ENCODE measurements at places on chromosomes 5 and 9.

GRCh38 chr9:20754556-20754955 is 70.5 kb downstream of the FOCAD start:
- DNase-seq, result no peak

- no peak for DNase-seq
Observed at GRCh38 chr9:1738511-1739100, 276.5 kb upstream of the SMARCA2 start.

GRCh38 chr9:2351324-2351723 is 270.3 kb upstream of the VLDLR start:
- no peak for DNase-seq

DNA sequence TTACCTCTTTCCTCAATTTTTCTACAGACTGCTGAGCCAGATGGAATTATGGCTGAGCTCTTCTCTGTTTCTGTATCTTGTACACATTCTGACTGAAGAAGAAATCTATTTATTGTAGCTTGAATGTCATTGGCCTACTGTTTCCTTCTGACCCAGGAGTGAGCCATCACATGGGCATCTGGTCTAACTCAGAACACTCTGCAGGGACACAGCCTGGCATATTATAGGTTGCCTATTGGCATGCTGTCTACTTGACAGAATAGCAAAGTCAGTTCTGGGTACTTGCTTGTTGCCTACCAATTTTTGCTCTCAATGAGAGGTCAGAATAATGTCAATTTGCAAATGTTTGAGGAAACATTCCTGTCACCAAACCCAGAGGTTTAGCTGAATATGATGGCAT is 7.3 kb downstream of the PCDHAC2 start:
- no peak for DNase-seq

DNA sequence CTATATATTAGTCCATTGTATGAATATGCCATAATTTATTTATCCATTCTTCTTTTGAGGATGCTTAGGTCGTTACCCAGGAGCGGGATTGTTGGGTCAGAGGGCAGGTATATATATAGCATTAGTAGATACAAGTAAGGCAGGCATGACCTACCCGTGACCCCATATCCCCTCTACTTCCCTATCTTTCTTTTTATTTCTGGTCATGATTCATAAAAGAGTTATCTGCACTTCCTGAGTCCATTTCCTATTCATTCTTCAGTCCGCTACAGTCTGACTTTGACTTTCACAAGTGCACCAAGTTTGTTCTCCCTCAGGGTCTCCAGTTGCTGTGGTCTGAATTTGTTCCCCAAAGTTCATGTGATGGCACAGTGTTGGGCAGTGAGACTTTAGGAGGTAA is 6.9 kb downstream of the RHOBTB3 start:
- DNase-seq, result no peak

DNA sequence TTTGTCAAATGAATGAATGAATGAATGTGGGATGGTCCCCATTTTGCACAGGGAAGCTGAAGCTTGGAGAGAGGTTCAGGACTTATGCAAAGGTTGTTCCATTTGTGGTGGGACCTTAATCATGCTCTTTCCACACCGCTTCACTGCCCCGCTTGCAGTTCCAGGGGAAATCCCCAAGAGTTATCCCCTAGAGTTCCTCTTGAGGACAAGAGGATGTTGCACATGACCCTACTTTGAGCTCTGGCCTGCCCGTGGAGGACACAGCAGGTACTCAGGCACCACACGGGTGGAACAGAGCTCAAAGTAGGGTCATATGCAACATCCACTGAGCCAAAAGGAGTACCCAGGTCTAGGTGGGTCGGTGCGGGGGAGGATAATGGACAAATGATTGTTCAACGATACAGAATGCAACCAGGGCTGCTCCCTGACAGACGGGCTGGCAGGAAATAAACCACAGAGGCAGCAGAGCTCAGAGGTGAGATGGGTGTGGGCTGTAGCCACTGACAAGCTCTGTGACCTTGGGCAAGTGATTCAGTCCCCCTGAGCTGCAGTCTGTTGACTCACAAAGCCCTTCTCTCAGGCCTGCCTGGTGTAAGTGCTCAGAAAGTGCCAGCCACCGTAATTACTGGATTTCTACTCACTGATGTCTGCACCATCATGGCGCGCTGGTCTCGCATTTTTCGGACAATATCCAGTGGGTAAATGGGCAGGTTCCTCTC is 60.3 kb upstream of the EPB41L4B start:
- no peak for DNase-seq

DNA sequence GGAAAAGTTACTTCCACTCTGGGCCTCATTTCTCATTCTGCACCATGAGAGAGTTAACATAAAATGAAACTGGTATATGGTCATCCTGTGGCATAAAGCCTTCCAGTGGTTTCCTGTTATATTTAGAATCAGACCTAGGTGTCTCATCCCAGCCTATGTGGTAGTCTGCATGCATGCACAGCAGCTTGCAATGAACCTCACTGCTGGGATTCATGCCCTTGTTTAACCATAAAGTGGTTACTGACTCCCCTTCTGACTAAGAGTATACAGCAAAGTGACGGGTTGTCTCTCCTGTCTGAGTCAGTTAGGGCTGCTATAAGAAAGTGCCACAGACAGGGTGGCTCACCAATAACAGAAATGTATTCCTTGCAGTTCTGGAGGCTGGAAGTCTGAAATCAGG is 14.7 kb upstream of the TDRD7 start:
- DNase-seq, result no peak

DNA sequence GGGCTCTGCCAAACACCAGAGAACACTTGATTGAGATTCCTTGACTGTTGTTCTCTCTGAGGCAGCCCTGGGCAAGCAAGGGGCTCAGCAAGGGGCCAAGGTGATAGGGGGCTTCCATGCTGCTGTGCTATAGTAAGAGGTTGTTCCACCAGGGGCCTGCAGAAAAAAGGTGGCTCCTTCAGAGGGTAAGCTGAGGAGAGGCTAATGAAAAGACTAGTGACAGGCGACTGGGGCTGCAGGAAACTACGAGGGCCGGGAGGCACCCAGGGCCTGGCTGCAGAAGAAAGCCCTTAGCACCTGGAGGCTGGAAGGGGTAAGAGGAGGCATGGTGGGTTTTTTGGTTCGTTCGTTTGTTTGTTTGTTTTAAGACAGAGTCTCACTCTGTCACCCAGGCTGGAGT is 88.0 kb upstream of the CTNNA1 start:
- DNase-seq, result no peak

- no peak for DNase-seq
Observed at GRCh38 chr5:180736536-180736935, 3.3 kb downstream of the OR2Y1 start.

DNA sequence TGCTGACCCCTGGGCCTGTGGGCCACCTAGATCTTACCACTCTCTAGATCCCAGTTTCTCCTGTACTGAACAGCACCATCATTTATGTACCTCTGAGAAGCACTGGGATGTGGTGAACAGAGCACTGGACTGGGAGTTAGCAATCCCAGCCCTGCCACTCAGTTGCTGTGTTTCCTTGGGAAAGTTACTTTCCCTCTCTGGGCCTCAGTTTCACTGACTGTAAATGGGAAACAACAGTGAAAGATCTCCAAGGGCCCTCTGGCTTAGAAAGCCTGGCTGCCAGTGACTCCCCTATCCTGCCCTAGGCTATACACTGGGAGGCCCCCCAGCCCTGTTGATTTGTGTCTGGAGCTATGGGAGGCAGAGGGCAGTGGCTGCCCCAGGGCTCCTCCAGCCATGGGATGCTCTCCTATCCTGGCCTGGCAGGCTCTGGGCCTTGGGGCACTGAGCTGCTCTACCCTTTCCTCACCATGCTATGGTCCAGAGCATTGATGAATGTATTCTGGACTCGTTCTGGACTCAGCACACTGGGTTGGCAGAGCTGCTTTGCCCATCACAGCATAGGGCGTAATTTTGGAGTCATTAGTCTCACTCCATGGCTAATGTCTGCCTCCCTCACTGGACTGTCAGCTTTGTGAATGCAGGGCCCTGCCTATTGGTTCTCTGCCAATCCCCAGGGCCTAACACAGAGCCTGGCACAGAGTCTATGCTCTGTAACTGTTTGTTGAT is 99.3 kb downstream of the RGS3 start:
- DNase-seq, result no peak

- DNase-seq, result no peak
Observed at GRCh38 chr9:72687331-72687730, 165.9 kb downstream of the TMC1 start.

- DNase-seq, result no peak
Observed at GRCh38 chr5:76673125-76673524, 42.8 kb upstream of the F2R start.

DNA sequence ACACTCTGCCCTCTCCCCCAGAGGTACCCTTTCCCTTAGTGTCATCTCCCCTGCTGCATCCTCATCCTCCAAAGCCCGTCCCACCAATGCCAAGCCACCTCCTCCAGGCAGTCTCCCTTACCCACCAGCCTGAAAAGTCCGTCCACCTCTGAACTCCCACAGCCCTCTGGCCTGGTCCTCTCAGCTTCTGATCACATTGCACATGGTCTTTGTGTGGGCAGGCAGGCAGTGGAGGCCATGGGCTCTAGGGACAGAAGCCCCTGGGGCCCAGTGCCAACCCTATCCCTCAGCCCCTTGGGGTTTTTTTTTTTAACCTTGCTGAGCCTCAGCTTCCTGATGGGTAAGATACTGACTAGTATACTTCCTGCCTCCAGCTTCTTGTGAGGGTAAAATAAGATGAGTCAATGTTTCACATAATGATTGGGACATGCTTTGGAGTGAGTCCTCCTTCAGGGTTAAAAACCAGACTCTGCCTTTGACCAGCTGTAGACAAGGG is 19.4 kb downstream of the CSF1R start:
- no peak for DNase-seq

GRCh38 chr9:19102631-19103345 is at the start of gene HAUS6:
HAUS6 (minus strand) TSS chr9:19102904; CDS start chr9:19102651, 253 bp downstream.
- peak; percentile 96 for DNase-seq

Data from lower leg skin (tissue), 4 donors.